Osteocyte (in vitro differentiated cells): ENCODE measurements at places on chromosomes 1 and 21. TPM values are rescaled to one million over a fixed set of nuclear protein-coding genes. Genes with fewer than 3 reads are reported as not detected.
A peak's percentile ranks its signal among the peaks of the same experiment; 100 is the strongest.

GRCh38 chr1:215476541-215476940, 90.6 kb upstream of the KCTD3 start:
- DNase-seq, result no peak

- no peak for DNase-seq
Observed at GRCh38 chr21:43020771-43021170, 46.4 kb downstream of the PKNOX1 start.

GRCh38 chr1:29342983-29343382, 106.7 kb downstream of the PTPRU start:
- DNase-seq, result no peak

- peak; percentile 15 for DNase-seq
Observed at GRCh38 chr1:24381256-24381655, 32.3 kb downstream of the STPG1 start.

DNA sequence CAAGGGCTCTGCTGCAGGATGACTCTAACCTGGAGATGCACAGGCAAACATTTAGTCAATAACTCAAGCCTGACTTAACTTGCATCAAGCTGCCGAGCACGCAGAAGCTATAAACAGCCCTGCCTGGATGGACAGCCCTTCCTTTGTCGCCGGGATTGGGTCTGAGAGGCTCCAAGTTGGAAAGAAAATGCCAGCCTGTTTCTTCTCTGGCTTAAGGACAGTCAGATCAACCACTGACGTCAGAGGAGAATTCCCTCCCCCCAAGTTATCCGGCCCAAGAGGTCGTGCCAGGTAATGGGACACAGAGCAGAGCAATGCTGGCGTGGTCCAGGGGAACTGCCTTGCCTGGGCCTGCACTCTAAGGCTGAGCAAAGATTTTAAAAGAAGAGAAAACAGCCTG, 27.1 kb upstream of the LRRC38 start:
- DNase-seq, result no peak

- DNase-seq, result no peak
Observed at GRCh38 chr1:185520188-185520920, 203.3 kb upstream of the IVNS1ABP start.

- DNase-seq, result peak; percentile 25
Observed at GRCh38 chr21:38814126-38815059, 8.7 kb downstream of the ETS2 start.

GRCh38 chr1:15961492-15961891, 14.4 kb downstream of the ZBTB17 start:
- DNase-seq, result no peak

- DNase-seq, result no peak
Observed at GRCh38 chr1:117270679-117271078, 60.0 kb upstream of the VTCN1 start.

DNA sequence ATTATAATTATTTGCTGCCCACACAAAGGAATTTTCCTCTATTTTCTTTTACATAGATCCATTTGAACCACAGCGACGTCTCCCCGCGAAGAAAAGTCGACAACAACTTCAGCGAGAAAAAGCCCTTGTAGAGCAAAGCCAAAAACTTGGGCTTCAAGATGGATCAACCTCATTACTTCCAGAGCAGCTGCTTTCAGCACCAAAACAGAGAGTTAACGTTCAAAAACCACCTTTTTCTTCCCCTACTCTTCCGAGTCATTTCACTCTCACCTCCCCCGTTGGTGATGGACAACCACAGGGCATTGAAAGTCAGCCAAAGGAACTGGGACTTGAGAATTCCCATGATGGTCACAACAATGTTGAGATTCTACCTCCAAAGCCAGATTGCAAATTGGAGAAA, 7.2 kb downstream of the GORAB start:
- no peak for DNase-seq

GRCh38 chr21:35606146-35606545, 454.2 kb downstream of the SETD4 start:
- no peak for DNase-seq

DNA sequence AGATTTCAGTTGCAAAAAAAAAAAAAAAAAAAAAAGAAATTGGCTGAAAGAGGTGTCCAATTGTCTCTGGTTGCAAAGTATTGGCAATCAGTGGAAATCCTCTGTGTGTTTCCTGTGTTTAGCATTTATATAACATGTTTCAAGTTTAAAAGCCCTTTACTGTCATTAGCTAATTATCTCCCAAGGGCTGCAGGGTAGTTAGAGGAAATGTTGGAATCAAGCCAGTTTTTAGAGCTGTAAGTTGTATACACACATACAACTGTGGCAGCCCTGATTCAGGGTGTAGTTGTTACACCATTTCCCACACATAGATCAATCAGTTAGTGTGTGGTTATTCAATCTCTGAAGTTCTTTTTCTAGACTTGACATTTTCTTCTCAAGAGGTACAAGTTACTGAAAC, 8.9 kb upstream of the ZNF326 start:
- no peak for DNase-seq

DNA sequence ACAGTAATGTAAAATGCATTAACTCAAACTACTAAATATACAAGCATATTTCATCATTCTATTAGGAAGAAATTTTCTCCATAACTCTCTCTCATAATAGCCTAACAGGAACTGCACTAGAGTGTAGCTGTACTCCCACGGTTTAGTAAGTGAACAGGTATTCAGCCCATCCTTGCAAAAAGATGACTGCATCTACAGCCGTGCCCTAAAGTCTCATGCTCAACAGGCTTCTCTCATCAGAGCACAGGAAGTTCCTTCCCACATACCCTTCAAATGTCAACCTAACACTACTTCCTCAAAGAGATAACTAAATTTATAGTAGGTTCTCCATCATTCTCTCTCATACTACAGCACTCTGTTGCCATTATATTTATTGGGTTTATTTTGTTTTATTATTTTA, 251.6 kb downstream of the AKT3 start:
- DNase-seq, result no peak

GRCh38 chr1:213014642-213015041, 1.0 kb downstream of the ANGEL2 start:
- no peak for DNase-seq

PLA2G2C gene
- total RNA-seq, result not detected in 2 replicates

ADCY10 gene
- 0.10 and 0.94 TPM in 2 replicates for total RNA-seq

CSF3R gene
- total RNA-seq, result not detected in 2 replicates

LZIC gene
- total RNA-seq, result 28.6 and 32.3 TPM in 2 replicates

FABP3 gene
- 27.1 and 30.0 TPM in 2 replicates for total RNA-seq

PATJ gene
- 11.3 and 11.9 TPM in 2 replicates for total RNA-seq

AGL gene
- 14.3 and 17.3 TPM in 2 replicates for total RNA-seq

ZC3H11A gene
- total RNA-seq, result 88.3 and 94.8 TPM in 2 replicates

DIRAS3 gene
- total RNA-seq, result 1.4 and 1.7 TPM in 2 replicates

IGSF5 gene
- not detected in 2 replicates for total RNA-seq
